ENCODE measurements at places on chromosomes 3 and 15.

DNA sequence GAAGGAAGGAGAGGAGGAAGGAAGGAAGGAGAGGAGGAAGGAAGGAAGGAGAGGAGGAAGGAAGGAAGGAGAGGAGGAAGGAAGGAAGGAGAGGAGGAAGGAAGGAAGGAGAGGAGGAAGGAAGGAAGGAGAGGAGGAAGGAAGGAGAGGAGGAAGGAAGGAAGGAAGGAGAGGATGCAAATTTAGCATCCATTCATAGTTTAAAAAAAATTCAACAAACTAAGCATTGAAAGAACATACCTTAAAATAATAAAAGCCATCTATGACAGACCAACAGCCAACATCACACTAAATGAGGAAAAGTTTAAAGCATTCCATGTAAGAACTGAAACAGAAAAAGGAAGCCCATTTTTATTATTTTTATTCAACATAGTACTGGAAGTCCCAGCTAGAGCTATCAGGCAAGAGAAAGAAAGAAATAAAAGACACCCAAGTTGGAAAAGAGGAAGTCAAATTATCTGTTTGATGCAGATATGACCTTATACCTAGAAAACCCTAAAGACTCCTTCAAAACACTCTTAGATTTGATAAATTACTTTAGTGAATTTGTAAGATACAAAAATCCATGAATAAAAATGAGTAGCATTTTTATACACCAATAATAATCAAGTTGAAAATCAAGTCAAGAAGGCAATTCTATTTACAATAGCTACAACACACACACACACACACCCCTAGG, 52.2 kb upstream of the FXR1 start:
- DNase-seq = no peak

DNA sequence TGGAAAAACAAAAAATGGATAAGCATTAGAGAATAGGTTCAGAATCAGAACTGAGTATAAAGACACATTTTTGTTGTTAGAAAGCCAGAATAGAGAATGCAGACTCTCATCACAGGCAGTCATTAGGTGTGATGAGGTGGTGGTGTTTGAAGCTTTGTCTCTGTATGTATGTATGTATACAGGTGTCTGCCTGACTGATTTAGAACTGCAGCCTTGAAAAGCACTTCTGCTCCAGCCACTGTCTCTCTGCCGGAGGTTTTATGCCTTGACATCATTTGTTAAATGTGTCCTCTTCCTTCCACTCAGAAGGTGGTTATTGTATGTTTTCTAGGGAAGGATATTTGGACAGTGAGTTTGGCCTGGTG, 80.7 kb upstream of the ZBED2 start:
- no peak for DNase-seq

DNA sequence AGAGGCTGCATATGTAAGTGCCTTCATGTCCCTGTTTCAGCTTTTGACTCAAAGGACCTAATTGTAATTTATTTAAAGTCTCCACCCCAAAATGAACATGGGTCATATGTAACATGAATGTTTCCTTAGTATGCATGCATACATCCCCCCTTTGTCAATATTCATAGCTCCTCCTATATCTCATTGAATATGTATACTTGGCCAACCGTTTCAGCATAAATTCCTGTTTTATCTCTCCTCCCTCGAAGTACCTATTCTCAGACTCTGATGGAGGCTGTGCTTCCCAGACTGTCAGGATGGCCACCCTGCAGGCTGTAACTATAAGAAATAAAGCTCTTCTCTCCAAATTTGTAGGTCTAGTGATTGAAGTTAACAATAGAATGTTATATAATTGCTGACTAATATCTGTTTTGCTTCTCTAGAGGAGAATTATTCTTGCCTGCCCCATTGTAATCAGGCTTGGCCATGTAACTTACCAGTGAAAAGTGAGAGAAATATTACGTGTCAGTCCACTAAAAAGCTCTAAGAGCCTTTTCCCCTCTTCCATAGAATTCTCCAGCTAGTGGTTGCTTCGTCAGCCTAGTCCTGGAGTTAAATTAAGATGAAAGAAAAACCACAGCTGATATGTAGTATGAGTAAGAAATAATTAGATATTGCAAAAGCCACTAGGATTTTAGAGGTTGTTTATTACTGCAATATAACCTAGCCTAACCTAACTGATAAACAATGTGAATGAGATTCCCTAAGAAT, 245.1 kb downstream of the ZNF385D start:
- DNase-seq = no peak

DNA sequence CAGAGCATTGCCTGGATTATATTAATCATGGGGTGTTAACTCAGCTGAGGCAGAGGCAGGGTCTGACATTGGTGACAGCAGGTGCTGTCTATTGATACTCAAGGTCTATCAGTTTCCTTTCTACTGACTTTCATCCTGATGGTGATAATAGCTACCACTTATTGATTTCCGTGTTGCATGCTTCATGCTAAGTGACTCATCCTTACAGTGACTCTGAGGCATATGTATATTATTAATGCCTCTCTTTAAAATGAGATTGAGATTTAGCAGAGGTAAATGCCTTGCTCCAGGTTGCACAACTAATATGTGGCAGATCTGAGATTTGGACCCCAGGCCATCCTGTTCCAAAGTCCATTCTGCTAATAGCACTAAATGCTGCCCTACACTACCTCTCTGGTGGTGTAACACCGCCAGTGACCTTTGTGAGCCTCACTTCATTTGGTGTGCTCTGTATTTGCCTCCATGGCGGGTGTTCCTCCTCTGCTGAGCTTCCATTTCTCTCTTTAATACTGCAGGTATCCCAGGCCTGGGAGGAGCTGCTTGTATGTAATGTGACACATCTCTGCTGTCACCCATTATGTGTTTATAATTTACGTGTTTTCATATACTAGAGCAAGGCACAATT, 50.4 kb downstream of the GPR171 start:
- no peak for DNase-seq

- DNase-seq = no peak
These were observed 181.8 kb downstream of the MCTP2 start for GRCh38 chr15:94412979-94413746.

DNA sequence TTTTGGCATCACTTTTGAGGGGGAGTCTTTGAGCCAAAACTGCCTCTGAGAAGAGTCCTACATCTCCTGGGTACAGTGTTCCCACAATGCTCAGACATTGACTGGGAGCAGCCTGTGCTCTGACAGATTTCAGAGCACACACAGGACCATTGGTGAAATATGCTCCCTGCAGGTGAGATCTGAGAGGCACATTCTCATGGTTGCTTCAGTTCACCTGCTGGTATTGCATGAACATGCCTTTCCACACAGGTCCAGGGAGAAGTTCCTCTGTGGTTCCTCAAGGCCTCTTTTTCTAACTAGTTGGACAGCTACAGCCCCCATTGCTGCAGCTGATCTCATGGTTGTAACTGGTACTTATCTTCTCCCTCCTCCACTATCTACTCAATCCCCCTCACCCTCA, 37.0 kb downstream of the FOXL2 start:
- DNase-seq = no peak

DNA sequence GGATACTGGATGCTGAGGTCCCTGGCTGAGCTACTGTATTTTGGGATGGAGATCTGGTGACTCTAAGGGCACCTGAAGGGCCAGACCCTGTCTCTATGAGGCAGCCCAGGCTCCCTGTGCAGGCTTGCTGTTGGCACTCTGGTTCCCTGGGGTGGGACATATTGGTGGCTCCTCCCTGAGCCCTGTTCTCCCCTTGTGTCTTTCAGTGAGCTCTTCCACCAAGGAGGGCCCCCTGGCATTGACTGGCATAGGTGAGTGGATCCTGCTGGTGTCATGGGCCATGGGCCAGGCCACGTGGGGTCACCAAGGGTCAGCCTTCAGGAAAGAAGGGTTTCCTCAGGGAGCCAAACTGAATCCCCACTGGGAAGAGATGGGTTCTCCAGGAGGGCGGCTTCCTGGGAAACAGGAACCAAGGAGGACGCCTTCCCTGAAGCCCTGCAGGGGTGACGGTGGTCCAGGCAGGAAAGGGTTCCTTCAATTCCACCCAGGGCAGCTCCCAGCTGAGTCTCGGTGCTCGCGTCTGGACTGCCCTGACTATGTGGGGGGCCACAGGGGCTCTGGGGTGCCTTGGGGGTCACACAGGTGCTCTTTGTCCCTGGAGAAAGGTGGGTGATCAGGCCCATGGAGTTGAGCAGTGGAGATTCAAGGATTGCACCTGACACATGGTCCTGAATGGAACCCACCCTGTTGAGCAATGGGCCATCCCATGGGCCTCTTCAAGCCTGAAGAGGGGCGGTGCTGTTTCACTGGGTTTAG, 220.4 kb downstream of the SNRPN start:
- peak; percentile 40 for DNase-seq

- DNase-seq = no peak
These were observed 15.7 kb upstream of the RBP2 start for GRCh38 chr3:139491966-139492365.

DNA sequence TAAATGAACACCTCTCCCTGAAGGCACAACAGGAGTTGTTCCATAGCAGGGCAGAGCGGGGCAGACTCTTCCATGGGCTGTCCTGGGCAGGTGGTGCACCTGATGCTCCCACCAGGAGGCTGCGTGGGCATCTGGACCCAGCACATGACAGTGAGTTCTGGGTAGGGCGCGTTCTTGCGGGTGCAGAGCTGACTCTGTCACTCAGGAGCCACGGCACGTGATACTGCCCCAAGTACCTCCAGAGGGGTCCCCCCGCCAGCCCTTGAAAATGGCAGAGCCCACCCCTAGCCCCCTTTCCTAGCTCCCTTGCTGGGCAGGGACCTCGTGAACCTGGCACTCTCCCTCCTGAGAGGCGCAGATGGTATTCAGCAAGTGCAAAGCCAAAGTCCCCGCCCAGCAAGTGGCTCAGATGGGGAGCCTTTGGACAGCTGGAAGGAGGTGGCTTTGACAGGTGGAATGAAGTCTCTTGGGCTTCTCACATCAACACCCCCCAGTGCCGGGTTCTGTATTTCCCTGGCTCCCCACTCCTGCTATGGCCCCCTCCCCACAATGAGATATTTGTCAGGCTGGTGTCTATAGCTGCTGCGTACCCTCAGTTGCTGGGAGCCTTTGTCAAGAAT, 172.1 kb downstream of the TBC1D2B start:
- DNase-seq = no peak

DNA sequence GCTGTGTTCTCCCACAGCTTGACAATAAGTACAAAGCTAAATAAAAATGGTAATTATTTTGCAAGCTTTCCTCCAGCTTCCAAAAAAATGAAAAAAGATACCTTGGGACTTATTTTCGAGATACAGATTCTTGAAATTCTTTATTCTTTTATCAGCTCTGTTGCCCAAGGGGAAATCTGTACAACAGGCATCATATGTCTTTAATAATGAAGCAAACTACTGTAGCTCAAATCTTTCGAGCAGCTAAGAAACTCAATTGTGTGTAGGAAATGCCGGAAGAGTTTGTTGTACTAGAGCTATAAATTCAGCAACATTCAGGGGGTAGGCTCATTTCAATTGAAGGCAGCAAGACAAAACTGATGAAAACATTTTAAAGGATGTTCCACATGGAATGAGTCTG, 297.7 kb downstream of the GBE1 start:
- no peak for DNase-seq

GRCh38 chr3:177111541-177111949, 85.7 kb downstream of the TBL1XR1 start:
- no peak for DNase-seq

DNA sequence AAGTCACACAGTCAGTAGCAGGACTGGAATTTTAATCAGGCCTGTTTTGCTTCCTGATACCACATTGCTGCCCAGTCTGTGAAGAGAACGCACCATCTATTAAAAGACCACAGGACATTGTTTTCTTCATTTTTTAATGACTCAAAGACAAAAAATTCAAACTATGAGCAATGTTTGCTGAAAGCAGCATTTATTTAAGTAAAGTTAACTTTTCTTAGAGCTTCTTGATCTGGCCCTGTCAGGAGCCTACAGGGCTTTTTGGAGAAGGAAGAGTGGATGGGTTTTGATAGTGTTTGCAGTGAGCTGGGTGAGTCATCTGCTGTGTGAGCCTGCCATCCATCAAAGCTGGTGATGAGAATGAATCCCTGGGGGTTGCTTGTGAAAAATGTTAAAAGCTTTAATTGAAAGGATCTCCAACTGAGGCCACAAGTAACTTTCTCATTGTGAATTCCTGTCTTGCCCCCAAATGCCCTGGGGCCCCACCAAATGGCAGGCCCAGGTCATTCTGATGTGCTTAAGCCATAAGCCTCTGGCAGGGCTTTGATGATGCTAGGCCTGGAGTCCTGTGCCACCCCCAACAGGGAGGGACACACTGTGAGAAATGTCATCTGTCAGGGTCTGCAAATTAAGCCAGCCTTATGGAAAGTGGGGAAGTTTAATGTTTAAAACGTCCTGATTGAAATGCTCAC, 136.2 kb upstream of the PFN2 start:
- DNase-seq = no peak

- DNase-seq = no peak
These were observed 23.1 kb upstream of the RHO start for GRCh38 chr3:129505341-129505740.

DNA sequence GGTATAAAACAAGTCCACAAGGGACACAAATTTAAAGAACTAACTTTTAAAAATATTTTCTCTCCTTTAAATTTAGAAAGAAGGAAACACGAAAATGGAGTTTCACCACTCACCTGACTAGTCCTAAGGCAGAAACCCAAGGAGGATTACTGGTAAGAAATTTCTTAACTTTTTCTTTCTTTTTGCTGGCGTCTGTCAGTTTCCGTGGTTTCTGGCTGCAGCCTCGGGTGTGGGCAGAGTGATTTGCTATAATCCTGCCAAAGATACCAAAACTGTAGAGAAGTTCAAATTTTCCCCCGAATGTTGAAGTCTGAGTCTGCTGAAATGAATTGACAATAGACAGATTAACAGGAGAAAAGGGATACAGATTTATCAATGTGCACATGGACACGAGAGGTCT, 843.6 kb upstream of the ALCAM start:
- DNase-seq = no peak

GRCh38 chr15:49589030-49589429, 31.6 kb downstream of the FAM227B start:
- DNase-seq = no peak

DNA sequence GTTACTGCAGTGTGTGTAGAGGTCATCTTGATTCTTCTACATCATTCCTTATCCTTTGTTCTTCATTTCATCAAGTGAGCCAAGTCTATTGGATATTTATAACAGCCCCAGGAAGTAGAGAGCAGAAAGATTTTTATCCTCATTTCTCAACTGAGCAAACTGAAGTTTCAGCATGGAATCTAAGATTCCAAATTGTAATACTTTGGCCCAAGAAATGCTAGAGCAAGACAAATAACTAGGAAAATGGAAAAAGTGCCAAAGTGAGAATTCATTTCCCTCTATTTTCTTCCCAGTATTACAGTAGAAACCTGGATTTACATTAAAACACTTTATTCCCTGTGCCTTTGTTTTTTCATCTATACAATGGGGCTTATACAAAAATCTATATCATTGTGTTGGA, 346.8 kb downstream of the ARPP21 start:
- DNase-seq = no peak

DNA sequence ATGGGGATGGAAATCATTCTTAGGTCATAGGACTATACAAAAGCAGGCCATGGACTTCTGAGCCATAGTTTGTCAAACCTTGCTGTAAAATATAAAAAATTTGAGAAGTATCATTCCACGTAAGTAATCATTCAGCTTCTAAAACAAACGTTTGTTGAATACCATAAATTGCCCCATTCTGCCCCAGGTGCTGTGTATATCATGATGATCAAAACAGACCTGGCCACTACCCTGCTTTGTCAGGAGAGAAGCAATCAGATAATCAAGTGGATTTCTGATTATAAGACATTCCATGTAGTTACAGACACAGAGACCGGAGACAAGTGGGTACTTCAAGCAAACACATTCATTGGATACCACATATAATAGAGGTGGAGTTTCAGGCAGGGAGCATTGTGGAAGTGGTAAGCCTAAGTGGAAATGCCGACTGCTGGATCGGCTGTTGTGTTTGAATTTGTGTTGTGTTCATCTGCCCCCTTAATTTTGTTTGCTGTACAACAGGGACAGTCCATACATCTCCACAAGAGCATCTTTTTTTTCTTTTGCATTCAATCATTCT, 61.7 kb downstream of the TGFBR2 start:
- DNase-seq = no peak

Data from left forelimb (tissue), 1 donor.